ENCODE measurements at places on chromosomes 2 and 18.

DNA sequence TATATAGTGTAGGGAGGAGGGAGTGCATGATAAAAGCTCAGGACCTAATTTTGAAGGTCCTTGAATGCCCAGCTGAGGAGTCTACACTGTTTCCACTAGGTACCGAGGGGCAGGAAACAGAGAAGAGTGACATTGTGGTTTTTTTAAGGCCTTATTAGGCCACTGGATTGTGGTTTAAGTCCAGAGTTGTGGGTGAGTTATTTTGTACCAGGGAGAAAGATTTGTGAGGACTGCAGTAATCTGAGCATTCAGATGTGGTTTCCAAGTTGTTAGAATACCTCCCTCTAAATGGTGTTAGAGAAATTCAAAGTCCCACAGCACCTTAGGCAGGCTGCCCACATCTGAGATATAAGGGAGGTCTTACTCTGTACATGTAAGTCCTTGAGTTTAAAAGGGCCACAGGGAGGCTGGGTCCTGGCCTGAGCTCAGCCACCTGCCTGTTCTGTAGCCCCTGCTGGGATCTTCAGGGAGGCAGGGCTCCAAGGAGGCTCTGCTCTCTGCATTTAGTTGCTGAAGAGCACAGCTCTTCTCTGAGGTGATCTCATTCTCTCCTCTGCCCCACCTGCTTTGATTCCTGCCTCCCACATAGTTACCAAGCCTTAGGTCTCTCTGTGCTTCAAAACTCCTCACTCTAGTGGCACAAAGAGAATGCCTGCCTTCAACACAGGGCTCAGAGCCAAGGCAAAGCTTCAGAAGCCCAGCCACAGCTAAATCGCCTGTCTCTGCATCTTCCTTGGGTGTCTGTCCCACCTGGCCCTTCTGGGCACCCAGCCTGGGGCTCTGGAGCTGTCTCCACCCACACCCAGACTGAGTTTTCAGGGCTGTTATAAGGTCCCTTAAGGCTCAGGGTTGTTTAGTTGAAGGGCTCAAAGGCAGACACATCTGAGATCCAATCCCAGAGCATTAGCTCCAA, 88.1 kb downstream of the VSNL1 start:
- no peak for DNase-seq

DNA sequence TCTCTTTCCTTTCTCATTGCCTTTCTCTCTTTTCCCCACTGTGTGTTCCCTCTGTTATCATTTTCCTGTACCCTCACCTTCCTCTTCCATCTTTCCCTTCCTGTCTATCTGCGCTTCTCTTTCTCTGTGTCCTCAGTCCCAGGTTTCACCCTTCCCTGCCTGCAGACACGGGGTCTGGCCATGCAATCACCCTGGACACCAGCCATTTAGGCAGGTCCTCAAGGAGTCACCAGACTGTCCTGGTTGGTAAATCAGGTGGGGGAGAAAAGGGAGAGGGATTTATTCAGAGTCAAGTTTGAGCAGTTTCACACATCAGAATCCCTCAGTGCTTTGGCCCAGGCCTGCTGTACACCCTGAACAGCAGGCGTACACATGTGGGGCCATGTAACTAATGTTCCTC, 169.3 kb downstream of the ANKRD30B start:
- DNase-seq: no peak

DNA sequence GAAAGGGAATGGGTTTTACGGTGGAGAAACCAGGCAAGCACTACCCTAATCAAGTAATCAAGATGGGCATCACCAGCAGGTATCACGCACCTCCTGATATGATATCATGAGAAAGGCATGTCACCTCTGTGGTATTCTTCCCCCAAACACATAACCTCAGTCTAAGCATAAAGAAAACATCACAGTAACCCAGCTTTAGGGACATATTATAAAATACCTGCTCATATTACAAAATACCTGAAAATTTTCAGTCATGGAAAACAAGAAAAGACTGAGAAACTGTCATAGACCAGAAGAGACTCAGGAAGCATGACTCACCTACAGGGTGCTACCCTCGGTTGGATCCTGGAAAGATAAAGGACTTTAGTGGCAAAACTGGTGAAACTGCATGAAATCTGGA, 30.5 kb downstream of the GCKR start:
- no peak for DNase-seq

GRCh38 chr2:162821176-162821575, 17.4 kb downstream of the KCNH7 start:
- no peak for DNase-seq

GRCh38 chr18:34795070-34795732, 85.1 kb downstream of the DTNA start:
- DNase-seq: no peak

DNA sequence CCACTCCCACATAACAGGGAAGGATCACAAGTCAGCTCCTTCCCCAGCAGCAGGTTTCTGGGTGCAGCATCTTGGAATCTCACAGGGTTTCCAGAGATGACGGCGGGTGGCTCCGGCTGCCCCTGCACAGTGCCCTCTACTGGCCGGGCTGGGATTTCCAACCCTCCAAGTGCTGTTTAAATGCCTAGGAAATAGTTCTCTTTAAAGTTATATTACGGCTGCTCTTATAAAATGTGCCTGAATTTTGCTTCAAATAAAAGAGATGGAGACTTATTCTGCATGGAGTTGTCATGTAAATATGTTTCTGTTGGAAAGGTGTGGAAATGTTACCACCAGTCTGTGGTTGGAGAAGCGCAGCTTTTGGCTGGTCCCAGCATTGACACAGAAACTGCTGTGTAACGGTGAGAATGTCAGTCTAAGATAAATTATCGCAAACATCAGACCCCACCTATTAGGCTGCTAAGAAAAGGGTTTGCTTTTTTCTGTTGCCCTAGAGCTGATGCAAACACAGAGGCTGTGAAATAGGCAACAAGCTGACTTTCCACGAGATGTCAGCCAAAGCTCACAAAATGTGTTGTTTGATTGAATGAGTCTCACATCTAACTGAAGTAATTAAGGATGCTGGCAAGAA, 3.3 kb upstream of the HJURP start:
- peak; percentile 73 for DNase-seq

- no peak for DNase-seq
These were observed 1517.5 kb upstream of the PIK3C3 start for GRCh38 chr18:40437517-40437916.

DNA sequence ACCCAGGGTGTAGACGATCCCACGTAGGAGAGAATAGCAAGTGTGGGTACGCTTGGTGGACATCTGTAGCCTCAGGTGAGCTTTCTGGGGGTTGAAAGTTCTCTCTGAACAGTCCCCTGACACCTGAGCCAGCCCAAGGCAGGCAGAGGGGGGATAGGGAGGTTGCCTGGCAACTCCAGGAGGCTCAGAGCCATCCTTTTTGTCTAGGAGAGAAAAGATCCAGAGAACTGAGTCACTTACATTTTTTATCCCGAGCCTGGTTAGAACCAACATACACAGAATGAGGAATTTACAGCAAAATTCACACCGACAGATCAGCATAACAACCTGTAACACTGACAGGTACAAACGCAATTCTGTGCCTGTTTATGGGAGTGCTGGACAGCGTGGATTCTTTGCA, 113.2 kb downstream of the SH3BP4 start:
- no peak for DNase-seq

All from GM23338 (cell line).